ENCODE measurements at places on chromosomes 13 and 19. TPM values are rescaled to one million over a fixed set of nuclear protein-coding genes. Genes with fewer than 3 reads are reported as not detected.

SPACA4 gene
- not detected for total RNA-seq

DNA sequence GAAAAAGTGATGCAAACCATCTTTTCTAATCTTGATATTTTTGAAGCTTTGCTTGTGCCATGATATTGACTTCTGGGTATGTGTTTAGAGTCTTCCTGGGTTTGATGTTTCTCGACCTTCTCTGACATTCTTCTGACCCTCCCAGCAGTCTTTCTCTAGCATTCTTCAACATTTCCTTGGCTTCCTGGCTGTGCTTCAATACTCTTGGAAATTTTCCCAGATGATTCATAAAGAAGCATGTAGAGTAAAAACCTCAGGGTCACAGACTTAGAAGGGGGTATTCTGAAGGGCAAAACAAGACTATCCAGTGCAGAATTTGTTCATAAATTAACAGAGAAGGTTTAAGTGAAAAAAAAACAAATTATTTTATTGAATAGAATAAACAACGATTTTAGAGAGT, 946.3 kb upstream of the PCDH9 start:
- DNase-seq, result no peak

SWSAP1 gene
- total RNA-seq, result 7.4 TPM

- no peak for DNase-seq
These were observed 28.8 kb upstream of the SEMA6B start for GRCh38 chr19:4588291-4588761.

DNA sequence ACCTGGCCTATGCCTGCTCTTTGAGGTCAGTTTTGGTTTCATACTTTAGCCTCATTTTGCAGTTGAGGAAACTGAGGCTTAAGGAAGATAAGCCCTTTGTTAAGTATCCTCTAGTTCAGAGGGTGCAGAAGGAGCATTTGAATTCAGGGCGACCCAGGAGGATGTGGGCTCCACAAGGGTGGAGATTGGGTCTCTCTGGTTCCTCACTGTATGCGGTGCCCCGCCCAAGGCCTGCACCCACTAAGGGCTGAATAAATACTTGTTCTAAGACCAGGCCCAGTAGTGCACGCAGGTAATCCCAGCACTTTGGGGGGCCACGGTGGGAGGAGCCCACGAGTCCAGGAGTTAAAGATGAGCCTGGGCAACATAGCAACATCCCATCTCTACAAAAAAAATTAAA, 768 bp upstream of the SLC44A2 start:
- no peak for DNase-seq

- DNase-seq, result no peak
These were observed 3.7 kb upstream of the TECR start for GRCh38 chr19:14525729-14526128.

- no peak for DNase-seq
These were observed 3.3 kb downstream of the ATP5F1D start for GRCh38 chr19:1244693-1245451.

DNA sequence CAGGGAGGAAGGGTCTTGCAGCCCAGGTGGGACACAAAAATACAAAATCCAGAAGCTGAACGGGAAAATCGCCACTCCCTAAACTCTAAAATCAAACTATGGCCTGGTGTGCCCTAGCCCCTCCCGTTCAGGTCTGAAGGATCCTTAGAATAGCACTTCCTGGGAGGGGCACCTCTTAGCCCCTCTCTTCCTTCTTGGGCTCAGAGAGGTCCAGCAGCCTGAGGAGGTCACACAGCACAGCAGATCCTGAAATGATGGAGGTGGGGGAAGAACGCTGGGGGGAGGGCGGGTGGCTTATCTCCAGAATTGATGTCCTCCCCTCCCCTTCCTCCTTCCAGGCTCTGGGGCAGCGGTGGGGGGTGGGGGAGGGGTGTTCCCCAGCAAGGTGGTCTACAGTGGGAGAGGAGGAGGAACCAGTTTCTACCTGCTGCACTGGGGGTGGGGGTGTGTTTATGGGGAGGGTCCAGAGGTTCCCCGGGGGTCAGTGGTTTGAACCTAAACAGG, 1.9 kb downstream of the DIRAS1 start:
- DNase-seq, result no peak

DNA sequence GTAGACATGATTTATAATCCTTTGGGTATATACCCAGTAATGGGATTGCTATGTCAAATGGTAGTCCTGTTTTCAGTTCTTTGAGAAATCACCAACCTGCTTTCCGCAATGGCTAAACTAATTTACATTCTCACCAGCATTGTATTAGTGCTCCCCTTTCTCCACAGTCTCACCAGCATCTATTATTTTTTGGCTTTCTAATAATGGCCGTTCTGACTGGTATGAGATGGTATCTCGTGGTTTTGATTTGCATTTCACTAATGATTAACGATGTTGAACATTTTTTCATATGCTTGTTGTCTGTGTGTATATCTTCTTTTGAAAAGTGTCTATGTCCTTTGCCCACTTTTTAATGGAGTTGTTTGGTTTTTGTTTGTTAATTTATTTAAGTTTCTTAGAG, 165.1 kb downstream of the PDS5B start:
- no peak for DNase-seq

DNA sequence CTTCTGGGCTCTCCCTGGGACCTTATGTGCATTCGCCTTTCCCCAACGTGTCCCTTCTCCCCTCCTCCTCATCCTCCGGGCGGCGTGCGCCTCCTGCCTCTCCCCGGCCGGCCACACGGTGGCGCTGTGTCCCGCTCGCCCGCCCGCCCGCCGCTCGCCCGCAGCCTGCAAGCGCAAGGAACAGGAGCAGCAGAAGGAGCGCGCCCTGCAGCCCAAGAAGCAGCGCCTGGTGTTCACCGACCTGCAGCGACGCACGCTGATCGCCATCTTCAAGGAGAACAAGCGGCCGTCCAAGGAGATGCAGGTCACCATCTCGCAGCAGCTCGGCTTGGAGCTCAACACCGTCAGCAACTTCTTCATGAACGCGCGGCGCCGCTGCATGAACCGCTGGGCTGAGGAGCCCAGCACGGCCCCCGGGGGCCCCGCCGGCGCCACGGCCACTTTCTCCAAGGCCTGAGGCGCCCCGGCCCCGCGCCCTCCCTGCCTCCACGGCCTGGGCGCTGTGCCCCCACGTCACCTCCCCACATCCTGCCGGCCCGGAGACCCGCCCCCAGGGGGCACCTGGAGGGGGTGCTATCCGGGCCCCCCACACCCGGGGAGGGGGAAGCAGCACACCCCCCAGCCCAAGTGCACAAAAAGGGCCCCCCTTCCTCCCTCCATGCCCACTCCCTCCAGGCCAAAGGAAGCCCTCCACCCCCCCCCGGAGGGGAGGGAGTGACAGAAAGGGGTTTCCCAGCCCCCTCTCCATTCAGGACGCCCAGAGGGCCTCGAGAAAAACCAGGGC, 21.9 kb downstream of the ONECUT3 start:
- DNase-seq, result peak; percentile 88

LRG1 gene
- 0.14 TPM for total RNA-seq

DNA sequence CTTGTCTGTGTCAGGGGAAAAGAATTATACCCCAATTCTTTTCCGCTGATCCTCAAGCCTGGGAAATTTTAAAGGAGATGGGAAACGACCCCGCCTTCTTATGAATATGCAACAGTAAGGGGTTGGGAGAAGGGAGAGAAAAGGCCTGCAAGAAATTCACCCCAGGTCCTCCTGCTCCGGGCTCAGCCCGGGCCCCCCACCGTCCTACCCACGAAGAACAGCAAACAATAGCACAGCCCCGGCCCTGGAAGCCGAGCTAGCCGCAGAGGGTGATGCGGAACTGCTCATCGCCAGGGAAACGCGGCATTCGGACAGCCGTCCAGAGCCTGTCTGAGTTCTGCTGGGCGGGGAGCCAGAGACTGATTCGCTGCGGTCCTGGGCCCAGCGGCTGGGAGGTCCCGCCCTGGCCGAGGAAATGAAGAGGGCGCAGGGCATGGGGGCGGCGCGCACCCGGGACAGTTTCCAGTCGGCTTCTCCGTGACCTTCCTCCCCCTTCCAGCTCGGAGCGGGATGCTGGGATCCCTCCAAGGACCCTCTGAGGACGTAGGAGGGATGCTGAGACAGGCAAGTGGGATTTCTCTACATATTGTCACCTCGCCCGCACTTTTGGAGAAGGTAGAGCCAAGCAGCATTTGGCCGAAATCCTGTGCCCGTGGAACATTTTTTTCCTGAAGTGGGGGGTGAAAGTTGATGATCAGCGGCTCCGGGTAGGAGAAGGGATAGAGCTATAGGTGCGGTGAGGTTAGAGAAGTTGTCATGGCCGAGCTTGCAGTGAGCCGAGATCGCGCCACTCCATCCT, 82.3 kb upstream of the C1QTNF9B start:
- no peak for DNase-seq

ZNF486 gene
- 12.3 TPM for total RNA-seq

PINLYP gene
- total RNA-seq, result not detected

RUBCNL gene
- 0.14 TPM for total RNA-seq

AMER2 gene
- total RNA-seq, result not detected

DNA sequence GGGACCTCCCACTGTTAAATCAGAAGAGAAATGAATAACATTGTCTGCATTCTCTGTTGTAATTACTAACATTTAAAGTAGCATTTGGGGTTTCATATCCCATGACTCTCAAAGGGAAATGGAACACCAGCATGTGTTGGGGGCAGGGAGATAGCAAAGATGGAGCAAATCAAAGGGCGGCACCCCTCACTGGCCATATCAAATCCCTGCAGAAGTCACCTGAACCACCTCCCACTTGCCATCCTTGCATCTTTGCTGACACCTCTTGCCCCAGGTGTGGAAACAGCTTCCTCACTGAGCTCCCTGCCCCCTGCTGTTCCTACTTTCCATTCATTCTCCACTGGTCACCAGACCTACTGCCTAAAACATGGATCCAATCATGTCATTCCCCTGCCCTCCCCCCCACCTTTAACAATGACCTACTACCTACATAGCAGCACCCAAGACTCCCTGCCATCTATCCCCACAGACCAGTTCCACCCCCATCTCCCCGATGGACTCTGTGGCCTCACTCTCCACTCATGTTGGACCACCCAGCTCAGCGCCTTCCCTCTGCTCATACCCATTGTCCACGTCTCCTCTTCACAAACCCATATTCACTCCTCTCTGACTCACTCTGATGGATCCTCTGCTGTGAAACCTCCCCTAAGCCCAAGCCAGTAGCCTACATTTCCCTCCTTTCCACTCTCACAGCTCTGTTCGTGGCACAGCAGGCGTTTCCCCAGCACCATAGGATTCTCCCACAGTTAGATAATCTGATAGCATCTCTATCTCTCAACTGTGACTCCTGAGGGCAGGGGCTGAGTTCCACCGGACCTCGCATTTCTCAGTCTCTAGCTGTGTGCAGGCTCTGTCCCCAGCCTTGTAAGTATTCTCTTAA, 55.9 kb downstream of the DLEU7 start:
- DNase-seq, result no peak

CEACAM8 gene
- total RNA-seq, result not detected

ZNF730 gene
- 5.8 TPM for total RNA-seq

GRCh38 chr13:41562083-41562482, 104.7 kb downstream of the RGCC start:
- DNase-seq, result no peak

B3GNT8 gene
- total RNA-seq, result not detected

DNA sequence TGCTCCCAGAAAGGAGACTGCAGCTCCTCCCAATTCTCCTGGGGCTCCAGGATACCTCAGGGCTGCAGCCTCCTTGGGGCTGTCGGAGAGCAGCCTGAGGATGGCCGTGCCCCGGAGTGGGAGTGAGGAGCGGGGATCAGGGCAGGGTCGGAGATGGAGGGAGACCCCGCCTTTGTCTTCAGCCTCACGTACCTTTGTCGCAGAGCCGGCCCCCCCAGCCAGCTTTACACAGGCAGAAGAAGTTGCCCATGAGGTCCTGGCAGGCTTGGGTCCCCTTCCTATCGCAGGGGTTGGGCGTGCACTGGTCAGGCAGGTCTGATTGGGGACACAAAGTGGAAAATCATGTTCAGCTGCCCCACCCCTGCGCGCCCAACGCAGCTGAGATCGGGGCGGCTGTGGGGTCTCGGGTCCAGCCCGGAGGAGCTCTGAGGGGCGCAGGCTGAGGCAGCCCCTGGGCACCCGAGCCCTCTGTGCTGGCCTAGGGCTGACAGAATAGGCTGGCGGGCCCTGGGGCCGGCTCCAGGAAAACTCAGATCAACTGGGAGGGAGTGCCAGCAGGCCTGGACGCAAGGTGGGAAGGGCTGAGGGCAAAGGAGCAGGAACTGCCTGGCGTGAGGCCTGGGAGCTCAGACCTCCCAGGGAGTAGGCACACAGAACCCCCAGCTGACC, 24.2 kb downstream of the GAS6 start:
- no peak for DNase-seq

GRCh38 chr13:86383561-86383960, 584.3 kb upstream of the SLITRK6 start:
- DNase-seq, result no peak

EXOC3L2 gene
- not detected for total RNA-seq

CPAMD8 gene
- total RNA-seq, result not detected

FFAR2 gene
- not detected for total RNA-seq

ANGPTL4 gene
- total RNA-seq, result not detected

- DNase-seq, result peak; percentile 73
These were observed 79.2 kb upstream of the UQCRFS1 start for GRCh38 chr19:29292153-29292552.

DNA sequence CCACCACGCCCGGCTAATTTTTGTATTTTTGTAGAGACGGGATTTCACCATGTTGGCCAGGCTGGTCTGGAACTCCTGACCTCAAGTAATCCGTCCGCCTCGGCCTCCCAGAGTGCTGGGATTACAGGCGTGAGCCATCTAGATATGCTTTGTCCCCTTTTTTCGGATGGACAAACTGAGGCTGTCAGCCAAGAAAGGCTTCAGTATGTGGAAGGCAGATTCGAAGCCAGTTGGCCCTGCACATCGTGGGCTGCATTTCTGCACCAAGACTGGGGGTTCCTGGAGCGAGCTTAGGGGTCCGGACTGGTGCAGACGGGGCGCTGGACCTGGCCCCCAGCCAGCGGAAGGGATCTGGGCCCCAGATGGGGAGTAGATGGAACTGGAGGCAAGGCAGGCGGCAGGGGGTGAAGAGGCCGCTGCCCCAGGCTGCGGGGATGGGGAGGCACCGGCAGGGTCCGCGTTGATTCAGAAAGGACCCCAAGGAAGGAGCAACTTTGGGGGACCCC, 9.7 kb upstream of the JUND start:
- DNase-seq, result no peak

HSD17B14 gene
- 1.0 TPM for total RNA-seq

GRCh38 chr19:409516-410242, 732 bp upstream of the C2CD4C start:
- DNase-seq, result no peak

FGF9 gene
- total RNA-seq, result 2.9 TPM

- DNase-seq, result no peak
These were observed 7.4 kb downstream of the FZR1 start for GRCh38 chr19:3513229-3514140.

MEF2B gene
- 679 TPM for total RNA-seq

GRCh38 chr13:109090796-109091195, 461.4 kb downstream of the MYO16 start:
- DNase-seq, result no peak

ELSPBP1 gene
- total RNA-seq, result not detected

DNA sequence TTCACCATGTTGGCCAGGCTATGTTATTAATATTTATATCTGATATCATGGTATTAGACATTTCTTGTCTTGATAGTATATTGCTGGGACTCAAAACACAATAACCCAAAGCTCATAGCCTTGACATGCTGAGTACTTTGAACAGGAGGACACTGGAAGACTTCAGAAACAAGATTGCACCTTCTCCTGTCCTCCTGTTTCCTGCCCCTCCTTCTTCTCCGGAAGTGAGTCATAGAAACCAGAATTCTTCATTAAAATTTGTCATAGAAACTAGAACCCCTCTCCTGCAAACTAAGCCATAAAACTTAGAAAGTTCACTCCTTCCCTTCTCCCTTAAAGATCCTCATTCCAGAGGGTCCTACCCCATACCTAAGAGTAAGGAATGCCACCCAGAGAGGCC, 400.2 kb downstream of the SLITRK5 start:
- DNase-seq, result no peak
